NCI-H187 treated with DMSO at 0.1 percent for 48 hours (cell line): ENCODE measurements at places on chromosomes 4 and X.

DNA sequence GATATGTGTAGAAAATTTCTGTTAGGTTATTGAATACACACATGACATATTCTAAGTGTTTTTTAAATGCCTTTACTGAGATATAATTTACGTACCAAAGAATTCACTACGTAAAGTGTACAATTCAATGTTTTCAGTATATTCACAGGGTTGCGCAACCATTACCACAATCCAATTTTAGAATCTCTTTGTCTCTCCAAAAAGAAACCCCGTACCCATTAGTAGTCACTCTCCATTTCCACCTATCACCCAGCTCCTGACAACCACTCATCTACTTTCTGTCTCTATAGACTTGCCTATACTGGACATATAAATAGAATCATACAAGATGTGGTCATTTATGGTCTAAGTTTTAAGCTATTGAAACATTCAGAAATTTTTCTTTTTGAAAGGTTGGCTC is 53.0 kb upstream of the FBXW7 start:
- DNase-seq, result no peak

- no peak for DNase-seq
These were observed at the start of gene NLRP2B for GRCh38 chrX:57680160-57680559. TSS of gene NLRP2B (minus strand) at chrX:57680260.

DNA sequence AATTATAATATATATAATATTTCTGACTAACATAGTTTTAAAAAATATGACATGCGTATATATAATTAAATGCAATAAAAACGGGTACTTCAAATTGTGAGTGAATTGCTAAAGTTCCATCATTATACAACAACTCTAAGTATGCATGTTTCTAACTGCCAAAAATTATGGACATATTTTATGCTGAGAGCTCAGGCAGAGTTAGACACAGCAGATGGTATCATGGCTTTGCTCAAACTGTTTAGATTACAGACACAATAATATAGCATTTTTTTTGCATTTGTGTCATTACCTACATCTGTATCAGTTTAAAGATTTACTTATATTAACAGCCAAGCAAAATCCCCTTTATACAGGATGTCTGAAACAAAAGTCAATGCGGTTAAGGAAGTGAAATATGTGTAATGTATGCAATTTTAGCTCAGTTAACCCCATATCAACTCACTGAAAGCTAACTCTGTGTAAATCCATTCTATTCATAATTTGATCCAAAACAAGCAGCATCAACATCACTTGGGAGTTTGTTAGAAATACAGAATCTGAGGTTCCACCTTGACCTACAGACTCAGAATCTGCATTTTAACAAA is 119.1 kb upstream of the CNKSR2 start:
- no peak for DNase-seq

DNA sequence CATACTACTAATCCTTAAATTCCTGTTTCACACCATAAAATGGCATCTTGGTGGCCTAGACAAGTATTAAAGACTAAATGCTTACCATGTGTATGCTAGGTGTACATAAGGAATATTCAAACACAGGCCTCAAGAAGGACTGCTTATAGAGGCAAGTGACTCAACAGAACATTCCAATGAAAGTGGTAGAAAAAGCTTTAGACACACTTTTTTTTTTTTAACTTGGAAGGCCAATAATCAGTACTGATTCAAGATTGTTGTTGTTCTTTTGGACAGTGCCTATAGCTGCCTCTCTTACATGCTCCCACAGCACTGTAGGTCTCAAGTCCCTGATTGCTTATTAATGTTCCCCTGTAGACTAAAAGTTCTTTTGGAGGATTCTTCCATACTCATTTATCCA is 77.6 kb downstream of the FBXL5 start:
- no peak for DNase-seq

DNA sequence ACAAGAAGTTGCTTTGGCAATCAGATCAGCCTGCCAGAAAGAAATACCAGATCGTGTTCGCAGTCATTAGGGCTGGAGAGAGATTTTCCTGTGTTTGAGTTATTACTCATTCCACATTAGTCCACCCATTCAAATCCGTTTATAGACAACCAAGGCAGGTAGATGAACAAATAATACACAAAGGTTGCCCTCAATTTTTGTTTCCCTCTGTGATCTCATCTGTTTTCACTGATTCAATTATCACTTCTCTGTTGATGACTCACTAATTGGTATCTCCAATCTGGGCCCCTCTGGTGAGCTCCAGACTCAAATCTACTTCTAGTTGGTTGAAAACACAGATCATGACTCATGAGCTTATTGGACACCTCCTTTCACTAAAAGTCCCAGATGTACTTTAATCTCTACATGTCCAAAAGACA is 54.5 kb downstream of the CHM start:
- no peak for DNase-seq

DNA sequence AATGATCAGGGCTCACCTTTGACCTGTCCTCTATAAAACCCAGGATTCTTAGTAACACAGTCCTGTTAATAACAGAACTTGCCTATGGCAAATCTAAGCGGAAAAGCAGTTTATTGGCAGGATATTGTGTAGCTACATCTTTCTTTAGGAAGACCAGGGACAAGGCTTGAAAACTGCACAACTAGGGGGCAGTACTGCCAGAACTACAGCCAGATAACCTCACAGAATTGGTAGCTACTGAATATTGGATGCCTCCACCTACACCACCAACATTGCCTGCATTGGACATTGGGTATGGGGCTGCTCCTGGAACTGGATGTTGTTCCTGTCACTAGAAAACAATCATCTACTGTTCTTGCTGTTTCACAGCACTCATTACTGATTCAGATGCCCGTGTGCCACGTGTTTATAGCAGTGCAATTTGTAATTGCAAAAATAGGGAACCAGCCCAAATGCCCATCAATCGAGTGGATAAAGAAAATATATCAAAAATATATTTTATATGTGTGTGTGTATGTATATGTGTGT is 47.4 kb downstream of the REPS2 start:
- DNase-seq, result no peak

GRCh38 chr4:3136454-3136853 is 62.0 kb downstream of the HTT start:
- no peak for DNase-seq

GRCh38 chrX:3403748-3404147 is 57.3 kb upstream of the MXRA5 start:
- no peak for DNase-seq

DNA sequence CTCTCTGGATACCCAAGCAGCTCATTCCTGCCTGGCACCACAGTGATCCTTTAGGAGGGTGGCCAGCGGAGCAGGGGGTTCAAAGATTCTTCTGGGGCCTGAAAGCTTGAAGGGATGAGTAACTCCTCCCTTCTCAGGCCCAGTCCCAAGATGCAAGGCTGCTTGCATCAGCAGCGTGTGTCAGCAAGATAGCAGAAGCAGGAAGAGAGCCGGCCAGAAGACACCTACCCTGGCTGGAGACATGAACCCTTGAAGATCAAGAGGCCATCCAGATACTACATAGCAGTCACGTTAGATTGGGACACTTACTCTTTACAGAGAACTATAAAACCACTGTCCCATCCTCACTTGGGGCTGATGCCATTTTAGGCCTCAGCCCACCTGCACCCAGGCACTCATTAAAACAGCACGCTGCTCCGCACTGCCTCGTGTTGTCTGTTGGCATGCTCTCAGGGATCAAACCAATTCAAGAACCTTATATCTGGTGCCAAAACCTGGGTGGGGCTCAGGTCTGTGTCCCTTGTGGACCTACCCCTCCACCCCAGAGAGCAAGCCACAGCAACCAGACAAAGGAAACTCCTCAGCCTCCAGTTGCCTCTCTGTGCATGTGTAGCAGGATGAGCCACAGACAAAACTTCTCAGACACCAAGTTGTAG is 6.5 kb downstream of the UGT2B17 start:
- DNase-seq, result no peak

- no peak for DNase-seq
These were observed 145.5 kb upstream of the NAP1L5 start for GRCh38 chr4:88843067-88843685.

DNA sequence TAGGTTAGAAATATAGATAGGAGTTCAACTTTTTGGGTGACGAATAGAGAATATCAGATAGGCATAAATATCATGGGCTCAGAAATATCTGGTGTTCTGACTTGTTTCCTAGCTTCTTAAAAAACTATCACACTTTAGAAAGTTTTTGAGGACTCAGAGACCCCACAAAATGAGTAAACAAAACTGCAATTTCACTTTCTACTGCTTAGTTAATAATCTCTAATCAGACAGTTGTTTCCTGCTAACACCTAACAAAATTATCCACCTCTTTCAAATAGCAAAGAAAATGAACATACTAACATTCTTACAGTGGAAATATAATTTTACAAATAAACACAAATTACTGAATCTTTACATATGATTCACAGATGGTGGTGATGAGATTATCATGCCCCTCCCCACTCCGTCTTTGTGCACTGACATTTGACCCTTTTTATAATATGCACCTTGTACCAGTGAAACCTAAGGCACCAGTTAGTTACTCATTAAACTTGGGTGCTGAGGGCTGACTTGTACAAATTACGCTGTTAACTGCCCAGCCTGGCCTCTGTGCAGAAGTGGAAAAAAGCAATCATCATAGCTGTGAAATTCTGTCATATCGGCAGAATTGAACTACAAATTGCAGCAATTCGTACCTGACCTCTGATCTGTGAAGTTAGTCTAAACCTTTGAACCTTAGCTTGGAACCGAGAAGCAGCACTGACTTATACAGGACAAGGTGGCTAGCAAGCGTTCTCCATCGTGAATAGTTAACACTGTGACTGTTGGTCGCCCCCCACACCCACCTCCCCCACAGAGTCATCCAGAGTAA is 138.7 kb downstream of the CHRNA9 start:
- DNase-seq, result no peak

GRCh38 chrX:68079961-68080360 is 353.3 kb downstream of the OPHN1 start:
- no peak for DNase-seq

GRCh38 chrX:38240541-38240940 is 19.9 kb upstream of the SRPX start:
- DNase-seq, result no peak

GRCh38 chrX:45372151-45372550 is 171.5 kb upstream of the DIPK2B start:
- DNase-seq, result no peak

- no peak for DNase-seq
These were observed 19.9 kb upstream of the TRIM61 start for GRCh38 chr4:164997324-164997723.

- DNase-seq, result no peak
These were observed 11.2 kb downstream of the SMIM31 start for GRCh38 chr4:164765096-164765495.

DNA sequence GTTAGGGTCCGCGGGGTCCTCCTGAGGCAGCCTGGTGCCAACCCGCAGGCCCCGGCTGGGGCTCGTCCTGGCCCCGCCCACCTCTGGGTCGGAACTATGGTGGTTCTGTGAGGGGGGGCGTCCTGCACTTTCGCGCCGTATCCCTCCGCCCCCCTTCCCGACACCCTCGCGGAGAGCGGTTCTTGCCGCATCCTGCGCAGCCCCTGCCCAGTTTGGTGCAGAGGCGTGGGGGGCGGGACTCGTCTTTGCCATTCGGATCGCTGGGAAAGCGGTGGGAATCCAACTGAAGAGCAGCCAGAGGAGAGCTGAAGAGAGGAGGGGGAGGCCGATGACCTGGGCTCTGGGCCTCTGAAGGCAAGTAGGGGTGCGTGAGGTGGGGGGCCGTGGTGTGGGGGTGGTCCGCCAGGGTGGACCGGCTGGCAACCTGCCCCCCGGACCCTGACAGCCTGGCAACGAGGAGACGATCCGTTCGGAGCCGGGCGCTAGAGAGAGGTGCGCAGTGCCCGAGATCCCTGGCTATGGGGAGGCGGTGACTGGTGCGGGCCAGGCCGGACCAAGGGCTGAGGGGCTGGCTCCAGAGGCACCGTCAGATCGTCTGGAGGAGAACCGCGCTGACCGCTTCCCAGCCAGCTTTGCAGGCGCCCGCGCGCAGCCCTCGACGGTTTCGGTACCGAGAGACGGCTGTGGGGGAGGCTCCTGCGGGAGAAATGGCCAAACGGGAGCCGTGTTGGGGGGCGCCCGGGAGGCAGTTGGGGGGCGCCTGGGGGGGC is at the start of gene GPRASP1:
Gene GPRASP1, plus strand, starts transcription at position 242 of the 770 bp plus-strand sequence. CDS start 2,431 bp downstream, outside the sequence.
- no peak for DNase-seq

- DNase-seq, result no peak
These were observed 91.7 kb upstream of the HPF1 start for GRCh38 chr4:169849456-169849855.

GRCh38 chr4:140252742-140253555 is 99.0 kb upstream of the MAML3 start:
- no peak for DNase-seq

- DNase-seq, result no peak
These were observed 163.2 kb upstream of the FAM9B start for GRCh38 chrX:9196961-9197640.

GRCh38 chrX:46386511-46386910 is 158.7 kb downstream of the ZNF674 start:
- no peak for DNase-seq

DNA sequence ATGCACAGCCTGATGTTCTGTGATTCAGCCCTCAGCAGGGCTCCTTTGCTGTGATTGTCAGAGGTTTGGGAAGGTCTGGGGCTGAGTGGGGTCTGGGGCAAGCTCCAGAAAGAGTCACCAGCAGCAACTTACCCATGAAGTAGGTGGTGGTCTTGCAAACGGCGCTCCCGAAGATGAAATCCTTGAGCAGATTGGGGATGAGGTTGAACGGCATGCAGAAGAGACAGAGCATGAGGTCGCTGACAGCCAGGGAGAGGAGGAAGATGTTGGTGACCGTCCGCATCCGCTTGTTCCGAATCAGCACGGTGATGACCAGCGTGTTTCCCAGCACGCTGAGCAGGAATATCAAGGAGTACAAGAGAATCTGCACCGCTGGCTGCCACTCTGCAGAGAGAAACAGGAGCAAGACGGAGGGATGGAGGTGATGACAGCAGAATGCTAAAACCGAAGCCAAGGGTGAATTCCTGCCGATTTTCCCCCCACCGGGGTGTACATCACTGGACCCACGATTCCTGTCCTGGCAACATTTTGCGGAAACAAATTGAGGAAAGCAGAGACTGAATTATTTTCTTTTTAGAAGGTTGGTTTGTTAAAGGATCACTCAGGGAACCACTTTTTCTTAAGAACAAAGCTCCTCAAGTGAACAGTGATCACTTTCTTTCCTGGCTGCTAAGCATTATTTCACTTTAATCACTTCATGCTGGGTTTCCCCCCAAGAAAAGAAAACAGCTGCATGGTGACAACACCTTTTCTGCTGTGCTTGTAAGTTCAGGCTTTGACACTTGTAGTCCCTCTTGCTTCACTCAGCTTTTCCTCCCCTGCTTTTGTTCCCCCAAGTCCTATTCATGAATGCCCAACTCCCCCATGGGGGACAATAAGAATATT is 941 bp downstream of the CCKAR start:
- DNase-seq, result no peak

- DNase-seq, result no peak
These were observed 17.1 kb upstream of the HERC3 start for GRCh38 chr4:88575186-88575585.

GRCh38 chrX:84724576-84724975 is 222.3 kb upstream of the HDX start:
- no peak for DNase-seq

DNA sequence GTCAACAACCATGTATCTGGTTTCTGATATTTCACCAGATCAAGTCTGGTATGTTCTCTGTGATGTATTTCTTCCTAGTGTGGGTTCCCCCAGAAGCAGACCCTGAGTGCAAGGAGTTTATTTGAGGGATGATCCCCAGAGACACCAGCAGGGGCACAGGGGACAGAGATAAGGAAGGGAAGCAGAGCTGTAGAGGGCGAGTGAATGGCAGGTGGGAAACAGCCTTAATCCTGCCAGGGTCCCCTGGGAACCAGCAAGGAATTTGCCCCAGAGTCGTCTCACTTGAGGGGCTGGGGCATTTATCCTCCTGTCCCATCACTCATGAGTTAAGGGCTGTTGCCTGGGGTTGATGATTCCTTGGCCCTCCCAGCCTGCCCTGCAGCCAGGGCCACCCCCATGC is 206.4 kb upstream of the BCOR start:
- DNase-seq, result no peak
